Activated CD4-positive, alpha-beta T cell treated with anti-CD3 and anti-CD28 coated beads, Interleukin-2, amount 50 U/mL, for 24 hours (primary cell): ENCODE measurements at places on chromosomes 11 and 22.

- DNase-seq, result no peak
Observed at GRCh38 chr11:95877291-95877690, 46.6 kb downstream of the MTMR2 start.

DNA sequence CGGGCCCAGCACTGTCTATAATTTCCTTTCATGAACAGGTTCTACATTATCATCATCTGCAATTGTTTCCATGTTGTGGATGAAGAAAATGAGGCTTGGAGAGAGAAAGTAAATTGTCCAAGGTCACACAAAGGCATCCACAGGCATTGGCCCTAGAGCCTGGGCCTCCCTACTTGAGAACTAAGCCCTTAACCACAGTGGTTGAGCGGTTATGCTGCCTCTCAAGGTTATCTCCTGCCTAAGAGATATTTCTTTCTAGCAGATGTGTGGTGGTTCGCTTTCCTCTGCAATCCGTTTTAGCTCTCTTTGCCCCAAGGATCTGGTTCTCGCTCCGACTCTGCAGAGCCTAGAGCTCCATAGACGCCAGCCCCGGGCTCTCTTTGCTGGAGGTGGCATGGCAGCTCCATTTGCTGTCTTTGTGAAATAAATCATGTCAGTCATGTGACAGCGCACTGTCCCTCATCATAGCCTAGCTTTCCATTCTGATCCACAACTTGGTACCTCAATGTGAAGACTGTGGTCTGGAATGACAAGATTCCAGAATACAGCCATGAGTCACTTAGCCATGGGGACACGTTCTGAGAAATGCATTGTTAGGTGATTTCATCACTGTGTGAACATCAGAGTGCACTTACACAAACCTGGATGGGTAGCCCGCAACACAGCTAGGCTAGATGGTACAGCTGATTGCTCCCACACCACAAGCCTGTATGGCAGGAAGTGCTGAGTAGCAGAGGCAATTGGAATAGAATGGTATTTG lies 27.2 kb downstream of the RPS6KA4 start:
- no peak for DNase-seq

- DNase-seq, result no peak
Observed at GRCh38 chr11:73614591-73614990, 16.7 kb upstream of the FAM168A start.

DNA sequence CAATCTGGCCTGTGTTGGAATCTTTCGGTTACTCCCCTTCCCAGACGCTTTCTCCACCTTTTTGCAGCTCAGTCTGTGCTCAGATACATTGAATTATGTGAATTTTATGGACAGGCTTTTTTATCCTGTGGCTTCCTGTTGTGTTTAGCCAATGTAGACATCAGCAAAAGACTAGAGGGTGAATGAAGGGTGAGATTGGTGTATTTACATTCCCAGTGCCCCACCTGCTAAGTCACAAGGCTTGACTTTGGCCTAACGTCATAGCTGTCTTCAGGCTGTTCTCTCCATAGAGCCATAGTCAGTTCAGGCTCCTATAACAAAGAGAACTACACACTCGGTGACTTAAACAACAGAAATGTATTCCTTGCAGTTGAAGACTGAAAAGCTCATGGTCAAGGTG lies 97.5 kb upstream of the FSHB start:
- no peak for DNase-seq

- no peak for DNase-seq
Observed at GRCh38 chr11:69657456-69657910, 16.5 kb downstream of the CCND1 start.

GRCh38 chr11:91998481-91998880 lies 226.1 kb upstream of the FAT3 start:
- DNase-seq, result no peak

GRCh38 chr22:39148727-39149535 lies 3.5 kb downstream of the CBX7 start:
- peak; percentile 39 for DNase-seq

DNA sequence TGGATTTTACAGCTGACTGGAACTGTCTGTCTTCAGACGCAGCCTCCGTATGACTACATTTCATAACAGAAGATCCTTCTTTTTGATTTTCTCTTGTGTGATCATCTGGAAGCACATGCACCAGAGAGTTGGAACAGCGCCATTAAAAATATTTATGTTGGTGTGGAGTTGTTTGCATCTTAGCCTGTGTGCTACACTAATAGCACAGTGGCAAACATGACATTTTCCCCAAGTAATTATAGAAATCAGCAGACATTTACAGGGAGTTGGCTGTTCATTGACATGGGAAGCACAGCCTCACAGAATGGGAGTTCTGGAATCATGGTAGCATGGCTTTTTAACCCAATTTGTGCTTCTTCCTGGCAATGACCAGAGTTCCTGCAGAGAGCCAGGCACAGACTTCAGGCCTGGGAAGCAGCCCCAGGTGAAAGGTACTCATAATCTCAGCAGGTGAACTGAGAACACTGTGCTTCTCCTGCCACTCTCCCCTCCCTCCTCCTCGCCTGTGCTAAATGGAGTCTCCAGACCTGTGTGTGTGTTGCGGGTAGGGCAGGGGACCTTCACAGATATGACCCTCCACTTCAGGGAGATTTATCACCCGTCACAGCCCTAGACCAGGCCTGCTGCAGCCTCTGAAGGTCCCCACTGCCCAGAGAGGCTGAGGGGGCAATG lies 82.8 kb upstream of the PLET1 start:
- no peak for DNase-seq

DNA sequence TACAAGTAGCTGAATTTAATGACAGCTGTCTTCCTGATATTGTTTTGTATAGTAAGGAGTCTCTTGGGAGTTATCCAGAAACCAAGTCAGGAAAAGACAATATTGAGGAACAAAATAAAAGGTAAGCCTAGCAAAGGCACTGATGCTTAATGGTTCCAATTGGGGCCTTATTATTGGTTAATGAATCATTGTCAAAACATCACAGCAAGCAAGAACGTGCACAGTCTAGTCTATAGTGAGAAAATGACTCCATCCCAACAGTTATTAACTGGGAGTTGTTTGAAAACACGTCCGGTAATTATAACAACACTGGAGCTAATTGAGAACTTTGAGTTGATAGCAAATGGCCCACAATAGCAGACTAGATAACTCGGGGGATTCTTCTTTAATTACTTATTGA lies 17.7 kb downstream of the BSX start:
- DNase-seq, result no peak

DNA sequence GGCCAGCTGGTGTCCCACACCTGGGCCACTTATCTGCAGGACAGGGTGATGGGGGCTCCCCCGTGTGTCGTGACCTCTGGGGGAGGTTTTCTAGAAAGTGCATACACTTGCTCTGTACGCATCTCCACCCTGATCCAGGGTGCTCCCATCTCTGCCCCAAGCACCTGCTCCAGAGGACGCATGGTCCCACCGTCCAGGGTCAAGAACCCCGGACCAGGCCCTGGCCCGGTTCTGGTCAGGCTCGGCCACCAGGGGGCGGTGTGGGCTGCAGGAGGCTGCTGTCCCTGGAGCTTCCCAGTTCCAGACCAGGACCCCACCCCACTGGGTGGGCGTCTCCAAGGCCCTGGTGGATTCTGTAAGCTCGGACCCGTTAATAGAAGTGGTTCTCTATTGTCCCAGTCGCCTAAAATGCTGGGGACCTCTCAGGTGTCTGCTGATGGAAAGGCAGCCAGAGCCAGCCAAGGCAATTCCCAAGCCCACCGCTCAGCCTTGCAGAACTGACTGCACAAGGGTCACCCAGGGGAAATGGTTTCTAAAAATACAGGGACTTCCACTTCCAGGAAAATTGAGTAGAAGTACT lies 34.7 kb upstream of the SEPTIN5 start:
- peak; percentile 11 for DNase-seq

GRCh38 chr11:78331711-78332110 lies 85.9 kb downstream of the GAB2 start:
- DNase-seq, result no peak

DNA sequence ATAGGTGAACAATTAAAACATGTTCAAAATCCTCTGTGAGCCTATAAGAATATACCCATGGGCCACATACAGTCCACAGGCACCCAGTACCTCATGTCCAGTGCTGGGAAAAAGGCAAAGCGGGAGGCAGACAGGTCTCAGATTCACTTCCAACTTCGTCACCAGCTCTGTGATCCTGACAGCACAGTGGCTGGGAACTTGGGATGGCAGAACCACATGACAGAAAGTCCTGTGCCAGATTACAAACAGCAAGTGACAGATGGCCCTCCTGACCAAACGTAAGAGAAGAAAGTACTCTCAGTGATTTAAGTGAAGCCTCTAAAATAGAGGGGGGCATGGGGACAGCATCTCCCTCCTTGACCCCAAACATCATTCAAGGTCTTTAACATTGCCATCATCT lies 5.8 kb downstream of the SLC1A2 start:
- no peak for DNase-seq

GRCh38 chr11:95676308-95676707 lies 113.3 kb downstream of the FAM76B start:
- no peak for DNase-seq

GRCh38 chr11:64383580-64383979 lies 24.6 kb downstream of the RPS6KA4 start:
- no peak for DNase-seq

DNA sequence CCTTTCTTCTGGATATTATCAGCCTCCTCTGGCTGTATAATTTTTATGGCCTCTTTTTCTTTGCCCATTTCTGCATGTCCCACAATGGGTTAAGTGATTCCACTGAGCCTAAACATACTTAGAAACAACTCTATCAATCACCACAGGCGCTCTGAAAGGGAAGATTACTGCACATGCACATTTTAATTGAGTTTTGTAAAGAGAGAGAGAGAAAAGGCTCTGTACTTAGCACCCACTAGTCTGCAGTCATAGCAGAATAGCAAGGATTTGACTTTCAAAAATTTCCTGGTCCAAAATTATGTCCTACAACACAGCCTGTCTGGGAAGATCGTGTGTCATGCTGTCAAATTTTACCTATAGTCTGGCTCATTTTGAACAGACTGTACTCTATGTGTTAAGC lies 758.5 kb downstream of the OPCML start:
- DNase-seq, result no peak

GRCh38 chr11:617199-617911 lies 1.6 kb upstream of the IRF7 start:
- DNase-seq, result no peak

GRCh38 chr11:126482586-126483108 lies 127.2 kb downstream of the ST3GAL4 start:
- DNase-seq, result no peak

DNA sequence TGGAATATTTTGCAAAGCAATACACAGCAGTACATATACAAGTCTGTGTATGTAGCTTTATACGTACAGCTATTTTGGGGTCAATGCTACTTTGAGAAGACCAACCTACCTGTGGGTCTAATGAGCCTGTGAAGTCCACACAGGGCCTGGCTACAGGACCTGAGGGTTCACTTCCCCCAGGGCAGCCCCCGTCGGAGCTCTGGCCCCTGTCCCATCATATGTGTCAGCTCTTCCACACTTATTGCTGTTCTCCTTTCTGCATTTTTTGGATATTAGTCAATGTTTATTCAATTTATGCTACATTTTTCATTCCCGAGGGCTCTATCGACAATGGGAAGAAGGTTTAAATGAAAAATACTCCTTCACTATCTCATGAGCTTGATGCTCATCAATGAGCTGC lies 1473.6 kb downstream of the BRD1 start:
- DNase-seq, result no peak

- DNase-seq, result no peak
Observed at GRCh38 chr11:35484435-35484834, 41.0 kb downstream of the PAMR1 start.

DNA sequence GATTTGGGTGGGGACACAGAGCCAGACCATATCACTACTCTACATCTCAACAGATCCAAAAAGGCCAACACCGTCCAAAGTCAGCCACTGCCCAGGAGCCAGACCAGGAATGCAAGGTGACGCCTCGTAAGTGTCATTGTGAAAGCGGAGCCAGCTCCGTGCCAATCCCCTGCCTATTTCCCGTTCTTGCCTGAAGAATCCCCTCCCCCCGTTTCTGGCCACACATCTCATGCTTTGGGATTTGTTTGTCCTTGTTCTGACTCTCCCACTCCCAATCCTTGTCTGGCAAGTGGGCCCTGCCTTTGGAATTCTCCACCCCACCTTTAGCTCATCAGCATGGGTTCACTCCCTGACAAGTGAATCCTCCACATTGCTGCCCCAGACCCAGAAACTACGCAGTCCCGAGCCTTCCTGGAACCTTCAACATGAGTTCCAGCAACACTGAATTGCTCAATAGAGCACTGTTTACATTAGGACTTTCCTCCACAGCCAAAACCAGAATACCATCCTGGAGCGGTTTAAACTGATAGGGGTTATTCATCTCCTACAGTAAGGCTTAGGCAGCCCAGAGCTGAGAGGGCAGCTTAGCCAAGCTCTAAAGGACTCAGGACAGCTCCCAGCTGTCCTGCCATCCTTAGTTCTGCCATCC lies 6.0 kb upstream of the SLC35C1 start:
- no peak for DNase-seq

DNA sequence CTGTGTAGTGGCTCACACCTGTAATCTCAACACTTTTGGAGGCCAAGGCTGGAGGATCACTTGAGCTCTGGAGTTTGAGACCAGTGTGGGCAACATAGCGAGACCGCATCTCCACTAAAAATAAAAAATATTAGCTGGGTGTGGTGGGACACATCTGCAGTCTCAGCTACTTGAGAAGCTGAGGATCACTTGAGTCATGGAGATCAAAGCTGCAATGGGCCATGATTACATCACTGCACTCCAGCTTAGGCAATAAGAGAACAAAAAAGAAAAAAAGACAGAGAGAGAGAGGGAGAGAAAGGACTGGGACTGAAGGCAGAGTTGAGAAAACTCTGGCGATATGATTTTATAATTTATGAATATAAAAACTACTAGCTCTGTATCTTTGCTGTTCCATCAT lies 473.1 kb downstream of the LRRC4C start:
- no peak for DNase-seq

DNA sequence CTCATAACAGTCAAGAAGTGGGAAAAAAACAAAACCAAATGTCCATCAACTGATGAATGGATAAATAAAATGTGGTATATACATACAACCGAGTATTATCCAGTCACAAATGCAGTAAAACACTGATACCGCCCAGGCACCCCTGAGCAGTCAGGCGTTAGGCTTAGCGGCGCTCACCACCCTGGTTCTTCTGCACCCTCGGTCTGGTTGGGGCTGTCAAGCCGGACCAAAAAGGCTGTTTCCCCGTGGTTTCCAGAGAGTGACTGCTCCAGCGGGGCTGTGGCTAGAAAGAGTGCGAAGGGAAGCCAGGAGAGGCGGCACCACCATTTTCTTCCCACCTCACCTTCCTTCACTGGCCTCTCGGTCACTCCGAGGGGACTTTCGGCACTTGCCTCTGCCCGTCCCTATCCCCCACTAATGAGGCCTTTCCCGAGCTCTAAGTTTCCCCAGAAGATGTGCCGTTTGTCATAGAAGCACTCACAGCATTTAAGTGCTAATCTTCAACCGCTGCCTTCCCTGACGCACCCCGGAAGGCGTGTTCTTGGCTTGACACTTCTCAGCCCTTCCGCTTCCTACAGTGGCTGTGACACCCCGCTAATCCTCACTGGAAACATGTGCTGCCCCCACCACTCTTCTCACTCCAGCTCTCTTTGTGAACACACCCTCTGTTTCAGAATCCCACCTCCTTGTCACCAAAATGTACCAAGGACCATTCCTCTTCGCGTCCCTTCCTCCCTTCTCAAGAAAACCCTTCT lies 42.4 kb downstream of the FCHSD2 start:
- no peak for DNase-seq
